Stimulated activated CD4-positive, alpha-beta T cell treated with anti-CD3 and anti-CD28 coated beads, Interleukin-2, amount 100 ng/mL, for 24 hours (primary cell): ENCODE measurements at places on chromosomes 4 and X.
A peak's percentile ranks its signal among the peaks of the same experiment; 100 is the strongest.

- no peak for DNase-seq
Observed at GRCh38 chr4:76909711-76910110, 11.8 kb upstream of the SOWAHB start.

- DNase-seq, result no peak
Observed at GRCh38 chrX:95791876-95792275, 892.8 kb upstream of the DIAPH2 start.

DNA sequence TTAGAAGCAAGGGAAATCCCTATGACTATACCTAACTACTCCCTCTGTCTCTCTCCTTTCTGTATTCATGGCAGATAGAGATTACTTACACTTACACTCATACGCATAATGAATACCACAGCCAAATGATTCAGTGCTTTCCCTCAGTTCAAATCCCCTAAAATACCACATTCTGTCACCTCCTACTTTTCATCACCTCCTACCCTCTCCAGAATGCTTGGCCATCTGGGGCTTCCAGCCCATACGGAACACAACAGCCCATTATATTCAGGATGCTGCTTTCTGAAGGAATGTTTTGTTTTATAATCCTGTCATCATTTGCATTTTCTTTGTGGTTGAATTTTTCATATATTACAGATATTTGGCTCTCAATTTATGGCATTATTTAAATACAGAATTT is 361.6 kb downstream of the GRIA2 start:
- DNase-seq, result no peak

GRCh38 chr4:135239964-135240363 is 1038.4 kb upstream of the PABPC4L start:
- no peak for DNase-seq

- no peak for DNase-seq
Observed at GRCh38 chr4:119490335-119490734, 138.3 kb downstream of the PDE5A start.

DNA sequence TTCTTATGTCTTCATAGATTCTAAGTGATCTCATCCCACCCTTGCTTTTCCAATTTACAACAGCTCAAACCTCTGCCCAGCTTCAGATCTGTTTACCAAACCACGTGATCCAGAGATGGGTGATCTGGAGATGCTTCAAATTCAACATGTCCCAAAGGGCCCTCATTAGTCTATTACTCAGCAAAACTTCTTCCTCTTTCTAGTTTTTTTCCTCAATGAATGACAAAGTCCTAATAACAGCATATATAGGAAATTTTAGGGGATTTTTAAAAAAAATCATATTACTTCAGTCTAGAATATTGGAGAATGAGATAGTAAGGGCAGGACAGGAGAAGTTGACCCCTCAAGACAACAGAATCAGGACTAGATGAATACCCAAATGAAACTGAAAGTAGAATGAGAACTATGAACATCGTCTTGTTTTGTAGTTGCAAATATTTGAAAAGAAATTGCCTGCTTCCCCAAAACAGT is 127.1 kb downstream of the CFAP299 start:
- DNase-seq, result no peak

- DNase-seq, result no peak
Observed at GRCh38 chr4:17504081-17504480, 7.8 kb downstream of the QDPR start.

- no peak for DNase-seq
Observed at GRCh38 chrX:574251-574650, 56.3 kb upstream of the SHOX start.

GRCh38 chr4:160276785-160277325 is 1174.0 kb downstream of the RAPGEF2 start:
- DNase-seq, result no peak

DNA sequence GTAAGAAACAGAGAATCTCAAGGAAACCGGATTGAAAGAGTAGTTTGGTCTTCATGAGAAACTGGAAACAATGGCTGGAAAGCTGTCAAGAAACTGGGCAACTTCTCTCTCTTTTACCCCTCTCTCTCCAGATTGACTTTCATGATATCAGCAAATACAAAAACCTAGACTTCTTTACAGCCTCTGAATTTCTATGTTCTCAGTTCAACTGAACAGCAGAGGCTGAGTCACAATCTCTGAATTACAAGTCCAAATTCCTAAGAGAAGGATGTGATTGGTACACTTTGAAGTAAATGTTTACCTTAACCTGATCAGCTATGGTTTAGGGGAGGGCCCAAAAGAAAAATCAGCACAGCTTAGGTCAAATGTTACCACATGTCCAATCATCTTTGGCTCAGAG is 974.9 kb downstream of the RPA4 start:
- DNase-seq, result no peak

GRCh38 chrX:123298026-123298425 is 113.9 kb downstream of the GRIA3 start:
- no peak for DNase-seq

GRCh38 chr4:79875344-79875899 is 197.6 kb downstream of the ANTXR2 start:
- no peak for DNase-seq

- no peak for DNase-seq
Observed at GRCh38 chrX:47297874-47298273, 65.1 kb downstream of the USP11 start.

DNA sequence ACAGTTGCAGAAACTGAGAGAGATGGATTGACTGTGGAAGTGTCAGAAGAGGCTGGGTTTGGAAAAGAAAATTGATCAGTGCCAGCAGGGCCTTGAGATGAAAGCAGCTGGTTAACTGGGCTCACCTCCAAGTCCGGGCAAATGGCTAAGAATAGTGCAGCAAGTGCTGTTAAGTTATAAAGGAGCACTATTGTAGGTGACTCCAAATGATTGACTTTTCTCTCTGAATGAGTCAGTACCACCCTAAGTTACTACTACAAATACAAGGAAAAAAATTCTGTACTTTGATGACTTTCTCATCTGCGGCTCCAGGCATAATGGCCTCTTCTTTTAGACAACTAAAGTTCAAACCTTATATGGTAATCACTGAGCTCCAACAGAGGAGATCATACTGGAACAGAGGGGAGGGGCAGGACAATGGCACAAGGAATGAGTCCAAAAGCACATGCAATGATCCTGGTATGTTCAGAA is 733.4 kb upstream of the INTU start:
- DNase-seq, result no peak

DNA sequence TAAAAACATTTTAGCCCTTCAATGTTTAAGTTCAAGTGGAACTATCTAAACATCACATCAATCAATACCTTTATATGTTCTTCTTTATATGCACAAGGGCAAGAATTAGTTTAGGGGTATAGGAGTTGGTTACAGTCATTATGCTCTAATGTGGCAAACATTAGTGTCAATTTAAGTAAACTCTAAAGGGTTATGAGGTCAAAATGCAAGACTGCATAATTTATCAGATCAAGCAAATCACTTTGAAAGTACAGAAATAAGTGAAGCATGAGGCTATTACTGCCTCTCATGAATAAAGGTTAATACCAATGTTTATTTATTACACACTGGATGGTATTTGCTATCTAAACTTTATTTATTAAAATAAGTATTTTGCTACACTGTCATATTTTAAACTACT is 59.7 kb downstream of the MAB21L2 start:
- no peak for DNase-seq

- DNase-seq, result peak; percentile 77
Observed at GRCh38 chr4:89307446-89308160, at the start of gene GPRIN3. Gene GPRIN3 (minus strand): TSS chr4:89307800. CDS start chr4:89250110, 57,690 bp downstream.

DNA sequence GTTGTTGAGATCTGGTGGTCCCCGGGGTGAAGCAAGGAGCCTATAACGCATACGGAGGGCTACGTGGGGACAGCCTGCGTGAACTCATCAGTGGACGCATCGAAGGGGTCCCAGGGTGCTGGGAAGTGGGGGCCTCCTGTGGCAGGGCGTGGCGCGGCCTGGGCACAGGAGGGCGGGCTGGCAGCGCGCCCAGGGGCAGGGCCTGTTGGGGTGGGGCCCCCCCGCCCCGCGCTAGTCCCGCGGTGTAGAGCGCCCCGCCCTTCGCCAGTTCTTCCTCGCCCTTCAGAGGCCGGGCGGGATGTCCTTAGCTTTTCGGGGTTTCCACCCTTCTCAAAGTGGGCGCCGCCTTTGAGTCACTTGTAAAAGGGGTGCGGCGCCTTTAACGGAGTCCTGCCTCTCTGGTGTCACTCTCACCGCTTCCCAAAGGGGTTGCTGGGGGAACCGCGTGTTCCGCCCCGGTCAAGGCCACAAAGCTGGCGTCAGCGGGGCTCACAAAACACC is 632 bp downstream of the PLP2 start:
- DNase-seq, result peak; percentile 74

- no peak for DNase-seq
Observed at GRCh38 chrX:119529345-119530276, 35.6 kb downstream of the STEEP1 start.

- DNase-seq, result no peak
Observed at GRCh38 chr4:108493596-108493931, 126.8 kb upstream of the RPL34 start.

DNA sequence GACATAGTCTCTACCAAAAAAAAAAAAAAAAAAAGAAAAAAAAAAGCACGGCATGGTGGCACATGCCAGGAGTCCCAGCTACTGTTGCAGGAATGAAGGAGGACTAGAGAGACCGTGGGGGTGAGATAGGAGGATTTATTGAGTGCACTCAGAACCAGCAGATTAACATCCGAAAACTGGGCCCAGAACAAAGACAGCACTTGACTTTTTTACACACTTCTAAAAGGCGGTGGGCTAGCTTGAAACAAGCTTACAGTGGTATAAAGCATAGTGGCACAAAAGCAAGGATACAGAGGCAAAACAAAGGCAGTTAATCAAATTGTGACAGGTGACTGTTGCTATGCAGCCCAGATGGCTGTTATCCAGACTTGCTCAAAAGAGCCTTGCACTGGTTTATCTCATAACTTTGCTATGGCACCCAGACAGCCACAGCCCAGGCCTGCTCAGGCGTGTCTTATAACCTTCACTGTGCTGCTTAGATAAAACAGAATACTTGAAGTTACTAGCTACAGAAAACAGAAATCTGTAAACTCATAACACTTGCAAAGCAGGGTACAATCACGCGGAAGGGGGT is 9.9 kb upstream of the PI4K2B start:
- no peak for DNase-seq

DNA sequence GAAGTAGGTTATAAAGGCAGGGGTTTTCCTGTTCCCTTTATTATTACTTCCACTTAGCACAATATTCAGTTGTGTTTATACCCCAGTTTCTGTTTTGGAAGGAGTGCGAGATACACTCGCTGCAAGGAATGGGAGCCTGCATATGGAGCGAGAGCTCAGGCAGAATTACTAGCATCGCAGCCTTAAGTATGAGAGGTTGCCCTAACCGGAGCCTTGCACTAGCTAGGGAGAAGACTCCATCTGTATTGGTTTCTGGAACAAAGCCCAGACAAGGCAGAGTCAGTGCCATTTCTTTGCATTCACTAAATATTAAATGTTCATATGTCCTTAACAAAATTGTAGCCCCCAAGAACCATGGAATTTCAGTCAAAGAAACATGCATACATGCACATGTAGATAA is 6.2 kb upstream of the DCTD start:
- DNase-seq, result no peak

DNA sequence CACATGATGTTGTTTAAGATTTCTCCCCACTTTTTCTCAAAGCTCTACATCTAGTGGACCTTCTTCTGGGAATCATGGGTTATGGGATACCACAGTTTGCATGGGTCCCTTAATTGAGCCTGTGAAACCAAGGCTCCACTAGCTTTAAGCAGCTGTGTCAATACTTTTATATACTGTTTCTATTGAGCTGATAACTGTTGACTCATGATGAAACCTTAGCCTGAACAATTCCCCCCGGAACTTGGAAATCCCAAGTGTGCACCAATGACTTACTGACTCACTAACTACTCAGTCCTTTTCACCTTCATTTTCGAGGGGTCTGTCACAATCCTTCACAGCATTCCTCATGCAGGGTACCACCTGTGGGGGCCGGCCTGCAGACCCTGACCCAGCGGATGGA is 12.7 kb upstream of the SPIN4 start:
- no peak for DNase-seq

- no peak for DNase-seq
Observed at GRCh38 chrX:127764674-127765073, 287.5 kb downstream of the ACTRT1 start.

- no peak for DNase-seq
Observed at GRCh38 chrX:30798810-30799209, 90.2 kb downstream of the TAB3 start.

GRCh38 chr4:122703868-122704267 is 28.6 kb upstream of the BBS12 start:
- DNase-seq, result no peak

GRCh38 chrX:68288127-68288526 is 145.2 kb downstream of the OPHN1 start:
- DNase-seq, result no peak

DNA sequence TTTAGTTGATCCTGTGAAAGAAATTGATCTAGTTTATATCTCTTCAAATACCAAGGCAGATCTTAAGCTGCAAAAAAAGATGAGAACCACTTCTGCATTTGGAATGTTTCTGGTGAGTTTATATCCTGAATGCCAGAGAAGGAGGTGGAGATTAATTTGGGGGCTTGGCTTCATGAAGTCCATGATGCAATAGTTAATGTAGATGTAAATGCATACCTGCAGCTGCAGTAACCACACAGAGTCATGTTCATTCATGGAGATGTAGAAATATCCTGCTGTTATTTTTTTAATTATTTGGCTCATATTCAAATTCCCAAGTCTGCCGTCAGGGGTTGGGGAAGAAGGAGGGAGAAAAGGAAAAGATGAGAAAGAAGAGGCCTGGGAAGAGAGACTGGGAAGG is at the start of gene SULT1E1:
SULT1E1 (minus strand) TSS at position 94 of the 400 bp plus-strand sequence. CDS start 2,501 bp downstream, outside the sequence.
- DNase-seq, result no peak

GRCh38 chr4:67035986-67036385 is 509.3 kb downstream of the CENPC start:
- DNase-seq, result no peak

GRCh38 chr4:150584111-150584915 is 2.4 kb downstream of the MAB21L2 start:
- DNase-seq, result no peak

GRCh38 chr4:113355550-113356371 is 306.3 kb downstream of the ANK2 start:
- peak; percentile 71 for DNase-seq

DNA sequence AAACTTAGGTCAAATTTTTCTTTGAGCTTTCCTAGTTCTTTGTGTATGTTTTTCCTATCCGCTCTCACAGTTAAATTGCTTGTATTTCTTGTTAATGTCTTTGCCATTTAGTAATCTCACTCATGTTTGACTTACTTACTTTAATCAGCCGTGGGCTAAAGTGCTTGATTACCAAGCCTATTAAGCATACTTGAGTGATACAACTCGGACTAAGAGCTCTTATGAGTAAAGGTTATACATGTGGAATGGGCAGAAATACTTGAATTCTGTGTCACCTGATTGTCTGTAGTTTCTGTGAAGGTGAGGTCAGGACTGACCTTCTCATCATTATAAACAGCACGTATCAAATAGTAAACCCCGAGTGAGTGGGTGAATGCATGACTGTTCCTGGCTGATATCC is 664.5 kb downstream of the PDHA2 start:
- no peak for DNase-seq

DNA sequence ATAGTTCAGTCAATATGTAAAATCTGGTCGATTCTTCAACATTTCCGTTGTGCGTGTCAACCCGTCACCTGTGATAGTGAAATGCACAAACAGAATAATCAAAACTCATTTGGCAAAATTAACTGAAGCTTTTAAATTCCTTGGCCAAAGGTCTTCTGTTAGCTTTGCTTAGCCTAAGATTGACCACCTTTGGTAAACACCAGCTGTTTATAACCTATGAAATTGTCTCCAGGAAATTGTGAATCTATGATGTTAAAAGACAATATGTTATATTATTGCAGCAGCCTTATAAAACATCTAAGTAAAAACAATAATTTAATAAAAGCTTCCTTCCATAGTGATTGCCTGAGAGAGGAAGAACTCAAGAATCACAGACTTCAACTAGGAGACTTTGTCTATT is 196.8 kb downstream of the IL15 start:
- no peak for DNase-seq
